ENCODE measurements at places on chromosomes 1 and 21.

DNA sequence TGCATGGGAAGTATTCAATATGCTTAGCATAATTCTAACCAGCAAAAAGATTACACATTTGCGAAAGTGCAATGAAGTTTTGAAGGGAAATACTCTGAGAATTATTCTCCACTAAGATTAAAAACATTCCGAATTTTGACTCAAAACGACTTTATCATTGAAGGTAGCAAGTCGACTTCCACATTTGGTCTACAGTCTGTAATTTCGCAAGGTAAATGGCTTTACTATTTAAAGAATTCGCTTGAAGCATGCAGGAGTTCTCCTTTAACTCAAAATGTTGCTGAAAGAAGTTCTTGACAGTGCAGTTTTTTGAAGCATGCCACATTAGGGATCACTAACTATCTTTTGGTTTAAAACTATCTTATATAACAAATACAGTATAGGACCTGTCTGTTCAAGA, 161.0 kb upstream of the HP1BP3 start:
- no peak for DNase-seq

GRCh38 chr1:155981266-155982088, 3.1 kb upstream of the ARHGEF2 start:
- DNase-seq = no peak

- DNase-seq = no peak
These were observed 112.4 kb downstream of the DAB1 start for GRCh38 chr1:57311411-57311810.

GRCh38 chr1:35278886-35279554, 10.5 kb downstream of the ZMYM4 start:
- DNase-seq = no peak

DNA sequence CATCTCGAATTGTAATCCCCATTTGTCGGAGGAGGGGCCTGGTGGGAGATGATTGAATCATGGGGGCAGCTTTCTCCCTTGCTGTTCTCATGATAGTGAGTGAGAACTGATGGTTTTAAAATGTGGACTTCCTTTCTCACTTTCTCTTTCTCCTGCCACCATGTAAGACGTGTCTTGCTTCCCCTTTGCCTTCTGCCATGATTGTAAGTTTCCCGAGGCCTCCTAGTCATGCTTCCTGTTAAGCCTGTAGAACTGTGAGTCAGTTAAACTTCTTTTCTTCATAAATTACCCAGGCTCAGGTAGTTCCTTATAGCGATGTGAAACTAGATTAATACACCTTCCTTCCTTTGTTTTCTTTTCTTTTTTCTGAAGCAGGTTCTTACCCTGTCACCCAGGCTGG, 13.9 kb downstream of the DNAJC6 start:
- no peak for DNase-seq

DNA sequence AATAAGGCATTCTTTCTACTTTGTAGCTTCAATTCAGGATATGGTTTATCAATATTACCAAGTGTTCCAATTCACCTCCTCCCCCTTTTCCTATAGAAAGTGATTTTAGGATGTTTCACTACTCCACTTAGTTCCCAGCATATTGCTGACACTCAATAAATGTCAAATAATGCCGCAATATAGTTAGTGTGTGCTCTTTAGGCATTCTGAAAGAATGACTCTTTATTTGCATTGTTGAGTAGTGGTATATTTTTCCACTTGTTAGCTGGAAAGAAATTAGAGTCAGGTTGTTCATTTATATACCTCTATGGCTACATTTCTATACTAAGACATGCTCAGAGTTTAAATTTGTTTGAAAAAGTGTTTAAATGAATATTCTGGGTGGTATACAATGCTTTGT, 154.6 kb upstream of the C1orf105 start:
- DNase-seq = no peak

- no peak for DNase-seq
These were observed 142.6 kb downstream of the PSMG1 start for GRCh38 chr21:39040494-39041110.

- DNase-seq = no peak
These were observed 185.9 kb upstream of the EDN2 start for GRCh38 chr1:41670217-41670957.

- DNase-seq = no peak
These were observed 25.3 kb downstream of the KNCN start for GRCh38 chr1:46526013-46526690.

- DNase-seq = no peak
These were observed 43.7 kb downstream of the NIBAN1 start for GRCh38 chr1:184930645-184931044.

- DNase-seq = no peak
These were observed 79.5 kb upstream of the SLC45A1 start for GRCh38 chr1:8238141-8239038.

DNA sequence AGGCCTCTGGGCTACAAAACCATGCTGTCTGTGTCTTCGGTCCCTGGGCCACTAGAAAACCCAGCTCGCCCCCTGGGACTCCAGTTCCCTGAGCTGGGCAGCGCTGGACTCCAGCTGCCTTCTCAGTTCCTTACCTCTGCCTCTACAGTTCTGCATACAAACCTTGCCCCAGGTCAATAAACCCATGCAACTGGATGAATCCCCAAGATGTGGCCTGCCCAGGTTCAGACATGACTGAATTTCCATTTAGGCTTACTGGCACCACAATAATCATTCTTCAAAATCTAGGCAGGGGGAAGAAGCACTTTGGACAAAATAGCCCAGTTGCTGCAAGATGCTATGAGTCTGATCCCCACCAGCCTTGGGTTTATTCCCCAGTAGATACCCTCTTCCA, 159.5 kb downstream of the RRAGC start:
- DNase-seq = no peak

GRCh38 chr1:178581351-178582303, 68.7 kb downstream of the TEX35 start:
- no peak for DNase-seq

GRCh38 chr1:32696041-32696440, 6.5 kb downstream of the SYNC start:
- no peak for DNase-seq

DNA sequence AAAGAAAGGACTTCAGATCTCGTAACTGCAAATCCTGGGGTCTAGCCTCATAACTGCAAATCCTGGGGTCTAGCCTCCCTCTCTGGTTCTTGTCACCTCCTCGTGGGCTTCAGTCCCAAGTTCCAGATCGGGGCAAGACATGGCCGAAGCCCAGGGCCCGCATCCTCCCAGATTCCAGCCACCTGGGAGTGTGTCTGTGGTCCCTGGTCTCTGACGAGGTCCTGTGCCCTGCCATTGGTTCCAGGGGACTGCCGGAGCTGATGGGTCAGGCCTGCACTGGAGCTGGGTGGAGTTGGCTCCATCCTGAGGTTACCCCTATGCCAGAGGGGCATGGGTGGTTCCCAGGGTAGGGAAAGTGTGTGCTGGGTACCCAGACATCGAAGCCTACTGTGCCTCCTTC, 17.7 kb upstream of the C1orf174 start:
- DNase-seq = no peak
